ENCODE measurements at places on chromosomes 1 and 21.

- no peak for DNase-seq
Observed at GRCh38 chr1:172764378-172764777, 105.5 kb downstream of the FASLG start.

DNA sequence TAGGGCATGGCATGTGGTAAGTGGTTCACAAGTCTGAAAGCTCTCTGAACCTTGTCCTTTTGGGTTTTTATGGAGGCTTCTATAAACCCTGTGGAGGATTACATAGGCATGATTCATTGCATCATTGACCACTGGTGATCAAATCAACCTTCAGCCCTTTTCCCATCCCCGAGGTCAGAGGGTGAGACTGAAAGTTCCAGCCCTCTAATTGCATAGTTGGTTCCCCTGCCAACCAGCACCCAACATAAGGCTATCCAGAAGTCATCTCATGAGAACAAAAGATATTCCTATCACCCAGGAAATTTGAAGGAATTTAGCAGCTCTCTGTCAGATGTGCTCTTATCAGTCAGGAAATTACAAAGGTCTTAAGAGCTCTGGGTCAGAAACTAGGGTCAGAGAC lies 89.5 kb upstream of the ARTN start:
- no peak for DNase-seq

DNA sequence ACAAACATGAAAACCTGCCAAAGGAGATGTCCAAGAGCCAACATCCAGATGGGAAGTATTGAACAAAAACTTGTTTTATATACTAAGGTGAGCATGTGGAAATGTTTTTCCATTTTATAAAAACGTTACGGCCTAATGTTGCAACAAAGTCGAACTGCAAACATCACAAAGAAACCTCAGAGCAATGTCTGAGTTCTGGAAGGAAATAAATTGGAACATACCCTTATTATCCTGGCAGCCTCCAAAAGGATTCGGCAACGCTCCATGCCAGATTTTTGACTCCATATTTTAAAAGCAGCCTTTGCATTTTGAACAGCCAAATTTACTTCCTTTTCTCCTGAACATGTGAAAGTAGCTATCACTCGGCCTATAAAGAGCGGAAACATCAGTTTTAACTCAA lies 3.3 kb downstream of the ALDH9A1 start:
- DNase-seq, result no peak

DNA sequence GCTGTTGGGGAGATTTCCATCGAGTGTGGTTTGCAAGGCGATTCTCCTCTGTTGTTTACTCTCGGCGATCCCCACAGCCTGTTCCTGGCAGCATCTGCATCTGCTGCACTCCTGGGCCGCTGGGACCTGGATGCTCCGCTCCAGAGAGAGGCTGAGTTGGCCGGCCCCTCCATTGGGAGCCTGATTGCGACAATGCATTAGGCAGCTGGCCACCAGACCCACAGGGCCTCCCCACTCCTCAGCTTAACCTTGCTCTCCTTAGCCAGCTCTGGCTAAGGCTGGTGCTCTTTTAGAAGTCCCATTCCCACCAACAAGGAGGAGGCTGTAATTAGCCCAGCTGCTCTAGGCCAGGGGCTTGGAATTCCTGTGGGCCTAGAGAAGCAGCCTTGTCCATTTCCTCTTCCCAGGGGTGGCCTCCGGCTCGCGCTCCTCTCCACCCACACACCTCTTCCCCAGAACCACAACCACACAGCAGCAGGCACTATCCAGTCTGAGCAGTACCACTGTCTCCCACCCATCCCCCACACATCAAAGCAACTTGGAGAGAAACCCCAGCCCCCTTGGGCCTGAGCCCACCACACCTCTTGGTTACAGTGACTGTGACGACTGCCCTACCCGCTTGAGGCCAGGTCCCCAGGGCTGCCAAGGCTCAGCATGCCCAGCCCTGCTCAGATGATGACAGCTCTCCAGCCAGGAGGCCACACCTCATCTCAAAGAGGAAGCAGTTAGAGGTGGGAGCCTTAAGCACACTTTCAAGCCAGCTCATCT lies 193.8 kb upstream of the EDN2 start:
- no peak for DNase-seq

DNA sequence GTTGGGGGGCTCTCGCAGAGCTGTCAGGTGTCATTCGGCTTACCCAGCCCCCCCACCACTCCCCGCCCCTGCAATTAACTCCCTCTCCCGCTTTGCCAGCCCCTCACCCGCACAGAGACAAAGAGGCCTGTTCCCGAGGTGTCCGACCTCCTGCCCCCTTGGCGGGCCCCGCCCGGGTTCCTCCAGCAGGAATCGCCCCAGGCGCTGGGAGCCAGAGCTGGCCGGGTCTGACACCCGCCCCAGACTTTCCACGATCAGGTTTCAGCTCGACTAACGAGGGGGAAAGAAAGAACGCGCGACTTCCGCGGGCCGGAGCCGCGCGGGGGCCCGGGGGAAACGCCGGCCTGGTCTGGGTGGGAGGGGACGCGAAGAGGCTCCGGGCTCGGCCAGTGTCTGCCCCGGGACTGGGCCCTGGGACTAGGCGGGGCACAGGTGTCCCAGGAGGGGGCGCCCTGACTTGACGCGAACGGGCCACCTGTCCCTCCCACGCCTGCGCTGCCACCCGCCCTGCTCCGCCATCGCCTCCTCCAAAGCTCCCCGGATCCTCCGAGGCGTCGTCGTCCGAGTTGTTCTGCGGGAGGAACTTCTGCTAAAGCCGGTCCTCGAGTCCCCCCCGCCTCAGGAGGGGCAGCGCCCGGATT lies 36.4 kb upstream of the HHAT start:
- peak; percentile 45 for DNase-seq
